ENCODE measurements at places on chromosomes 7 and 10.

- DNase-seq, result no peak
Observed at GRCh38 chr7:130108809-130109208, 38.5 kb downstream of the KLHDC10 start.

GRCh38 chr7:137036768-137037167 is 168.3 kb downstream of the CHRM2 start:
- no peak for DNase-seq

DNA sequence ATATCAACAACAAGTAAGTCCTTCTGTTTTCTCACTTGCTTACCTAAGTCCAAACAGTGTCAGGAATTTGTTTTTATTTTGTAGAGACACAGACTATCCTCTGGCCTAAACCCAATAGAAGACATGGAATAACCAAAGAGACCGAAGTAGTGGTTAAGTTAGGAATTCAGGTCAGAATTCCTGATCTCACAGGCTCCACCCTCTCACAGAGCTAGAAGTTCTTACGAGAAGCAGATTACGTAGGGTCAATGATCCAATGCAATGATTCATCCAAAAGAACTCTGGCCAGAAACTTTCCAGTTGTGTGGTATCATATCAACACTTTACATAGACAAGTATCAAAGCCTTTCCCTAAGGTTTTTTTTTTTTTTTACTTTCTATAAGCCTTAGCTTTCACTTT is 73.8 kb downstream of the IQUB start:
- no peak for DNase-seq

GRCh38 chr10:31584876-31585275 is 265.9 kb downstream of the ZEB1 start:
- DNase-seq, result no peak

DNA sequence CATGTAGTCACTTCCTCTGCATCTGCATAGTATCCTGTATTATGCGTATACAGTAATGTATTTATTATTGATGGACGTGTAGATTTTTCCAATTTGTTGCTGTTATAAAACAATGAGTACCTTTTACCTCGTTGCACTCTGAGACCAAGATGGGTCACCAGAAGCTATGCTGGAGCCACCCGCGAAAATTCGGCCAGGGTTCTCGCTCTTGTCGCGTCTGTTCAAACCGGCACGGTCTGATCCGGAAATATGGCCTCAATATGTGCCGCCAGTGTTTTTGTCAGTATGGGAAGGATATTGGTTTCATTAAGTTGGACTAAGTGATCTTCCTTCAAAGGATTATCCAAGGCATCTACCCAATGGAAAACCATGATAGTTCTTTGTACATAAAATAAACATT is 1.0 kb downstream of the PSMC2 start:
- no peak for DNase-seq

DNA sequence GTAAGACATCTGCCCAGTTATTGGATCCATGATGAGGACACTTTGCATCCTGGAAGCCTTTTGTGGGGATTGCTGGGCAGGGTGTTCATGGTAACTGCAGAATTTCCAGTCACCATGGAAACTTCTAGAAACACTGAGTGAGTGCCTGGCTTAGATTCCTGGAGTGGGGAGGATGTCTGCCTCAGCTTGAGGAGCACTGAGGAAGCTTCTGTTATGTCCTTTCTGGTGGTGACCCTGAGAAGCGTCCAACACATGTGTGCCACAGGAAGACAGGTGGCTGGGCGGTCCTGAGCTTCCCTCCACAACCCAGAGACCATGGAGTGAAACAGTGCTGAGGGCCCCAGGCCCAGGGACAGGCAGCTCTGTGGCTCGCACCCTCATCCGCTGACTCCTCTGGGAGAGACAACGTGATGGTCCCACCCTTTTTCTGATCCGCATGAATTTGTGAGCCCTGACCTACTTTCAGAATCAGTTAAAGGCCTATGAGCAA is 191.8 kb upstream of the CXCL12 start:
- DNase-seq, result peak; percentile 61

DNA sequence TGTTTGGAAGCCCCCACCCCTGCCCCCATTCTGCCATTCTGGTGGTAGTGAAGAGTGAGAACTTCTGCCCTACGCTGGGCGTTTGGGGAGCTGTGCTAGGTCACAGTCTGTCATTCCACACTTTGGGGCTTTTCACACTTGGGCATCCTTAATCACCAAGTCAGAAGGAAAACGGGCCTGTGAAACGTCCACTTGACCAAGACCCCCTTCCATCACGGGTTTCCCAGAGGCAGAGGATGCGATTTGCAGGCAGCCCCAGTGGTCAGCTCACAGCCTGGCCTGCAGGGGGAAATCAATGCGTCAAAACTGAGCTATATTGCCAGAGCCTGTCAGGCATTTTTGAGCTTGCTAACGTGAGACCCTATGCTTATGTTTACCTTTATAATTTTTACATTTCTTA is 663.3 kb upstream of the MGMT start:
- no peak for DNase-seq

DNA sequence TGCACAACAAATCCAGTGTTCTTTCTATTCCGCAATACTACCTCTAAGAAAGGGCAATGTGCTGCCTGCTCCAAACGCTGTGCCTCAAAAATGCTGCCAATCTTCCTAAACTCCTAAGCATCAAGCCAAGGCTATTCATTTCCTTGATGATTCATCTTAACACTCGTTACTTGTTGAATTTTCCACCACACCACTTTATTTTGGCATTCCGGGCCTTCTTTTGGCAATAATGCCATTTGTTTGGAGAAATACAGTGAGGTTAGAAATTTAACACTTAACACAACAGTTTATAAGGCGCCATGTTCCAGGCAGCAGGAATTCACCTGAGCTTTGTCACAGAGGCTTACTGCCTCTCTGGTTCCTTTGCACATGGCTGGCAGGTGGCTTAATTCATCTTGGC is 82.6 kb upstream of the ABCB5 start:
- no peak for DNase-seq

DNA sequence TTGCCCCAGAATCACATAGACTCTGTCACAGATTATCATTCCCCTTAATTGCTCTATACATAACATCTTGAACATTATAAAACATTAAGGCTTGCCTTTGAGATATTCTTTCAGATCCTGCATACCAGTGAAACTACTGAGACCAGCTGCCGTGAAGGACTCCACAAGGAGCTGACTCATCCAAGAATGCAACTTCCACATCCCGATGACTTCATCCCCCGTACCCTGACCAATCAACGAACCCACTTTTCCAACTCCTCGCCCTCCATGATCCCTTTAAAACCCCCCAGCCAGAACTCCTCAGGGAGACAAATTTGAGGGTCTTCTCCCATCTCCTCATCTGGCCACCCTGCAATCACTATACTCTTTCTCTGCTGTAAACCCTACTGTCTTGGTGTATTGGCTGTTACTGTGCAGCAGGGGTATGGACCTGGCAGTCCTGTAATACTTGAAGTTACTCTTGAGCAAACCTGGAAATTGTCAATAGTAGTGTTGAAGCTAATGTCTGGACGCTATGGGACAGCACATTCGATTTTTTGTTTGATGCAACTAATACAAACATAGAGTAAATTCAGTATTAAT is 49.8 kb downstream of the HTR5A start:
- DNase-seq, result no peak

GRCh38 chr10:35562427-35562826 is 42.7 kb upstream of the GJD4 start:
- DNase-seq, result no peak

- DNase-seq, result no peak
Observed at GRCh38 chr7:102992938-102993717, 80.3 kb downstream of the LRRC17 start.

GRCh38 chr7:121957626-121958025 is 84.7 kb downstream of the PTPRZ1 start:
- DNase-seq, result no peak

DNA sequence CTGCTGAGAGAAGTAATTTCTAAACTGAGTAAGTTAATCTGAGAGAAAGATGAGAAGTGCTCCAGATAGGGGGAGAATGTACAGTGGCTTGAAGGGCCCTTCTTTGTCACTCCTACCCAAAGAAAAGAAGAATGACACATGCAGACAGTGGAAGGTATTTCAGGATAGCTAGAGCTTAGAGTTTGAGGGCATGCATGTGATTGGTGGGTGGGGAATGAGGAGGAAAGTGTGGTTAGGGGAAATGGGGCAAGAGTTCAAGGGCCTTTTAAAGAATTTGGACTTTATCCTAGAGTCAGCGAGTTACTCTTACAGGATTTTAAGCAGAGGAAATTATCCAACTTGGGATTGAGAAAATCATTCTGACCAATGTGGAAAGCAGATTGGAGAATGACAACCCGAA is 50.0 kb downstream of the ANLN start:
- DNase-seq, result no peak

DNA sequence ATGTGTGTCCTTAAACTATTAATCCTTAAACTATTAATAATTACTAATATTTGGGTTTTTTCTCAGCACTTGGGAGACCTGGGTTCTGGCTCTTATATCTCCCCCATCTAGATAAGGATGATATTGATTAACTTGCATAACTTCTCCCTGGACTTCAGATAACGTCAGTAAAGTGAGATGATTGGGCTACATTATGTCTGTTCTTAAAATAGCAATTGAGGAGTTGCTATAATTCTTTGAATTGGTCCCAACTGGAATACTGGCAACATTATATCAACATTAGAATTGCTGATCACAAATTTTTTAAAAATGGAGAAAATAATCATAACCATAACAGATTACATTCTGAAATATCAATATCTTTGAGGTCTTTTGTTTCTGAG is 1.9 kb downstream of the APBB1IP start:
- DNase-seq, result no peak

GRCh38 chr7:12588259-12588904 is 17.9 kb downstream of the SCIN start:
- DNase-seq, result no peak

DNA sequence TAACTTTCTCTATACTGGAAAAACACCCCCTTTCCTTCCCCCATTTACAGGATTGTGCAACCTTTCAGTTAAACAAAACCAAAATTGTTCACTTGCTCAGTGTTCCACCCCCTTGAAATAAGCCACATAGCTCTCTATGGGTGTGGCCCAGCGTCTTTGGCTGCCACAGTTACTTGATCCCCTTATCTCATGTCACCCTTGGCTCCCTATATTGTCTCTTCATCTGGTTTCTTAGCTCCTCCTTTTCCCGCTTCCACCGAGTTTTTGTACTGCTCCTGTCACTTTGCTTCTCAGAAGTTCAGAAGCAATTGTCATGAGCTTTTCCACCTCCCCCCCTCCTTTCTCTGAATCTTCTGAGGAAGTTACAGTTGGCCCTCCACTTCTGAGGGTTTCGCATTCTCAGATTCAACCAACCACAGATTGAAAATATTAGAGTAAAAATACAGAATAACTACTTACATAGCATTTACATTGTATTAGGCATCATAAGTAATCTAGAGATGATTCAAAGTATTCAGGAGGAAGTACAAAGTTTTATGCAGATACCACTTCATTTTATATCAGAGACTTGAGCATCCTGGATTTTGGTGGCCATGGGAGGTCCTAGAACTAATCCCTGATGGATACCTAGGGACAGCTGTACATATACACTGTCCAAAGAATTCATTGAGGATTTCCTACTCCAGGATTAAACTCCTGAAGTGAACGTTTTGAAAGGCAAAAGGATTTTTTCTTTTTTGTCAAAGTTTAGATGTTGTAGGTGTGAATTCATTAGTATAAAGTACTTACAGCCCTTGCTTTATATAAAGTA is 60.4 kb downstream of the ADD3 start:
- peak; percentile 56 for DNase-seq

DNA sequence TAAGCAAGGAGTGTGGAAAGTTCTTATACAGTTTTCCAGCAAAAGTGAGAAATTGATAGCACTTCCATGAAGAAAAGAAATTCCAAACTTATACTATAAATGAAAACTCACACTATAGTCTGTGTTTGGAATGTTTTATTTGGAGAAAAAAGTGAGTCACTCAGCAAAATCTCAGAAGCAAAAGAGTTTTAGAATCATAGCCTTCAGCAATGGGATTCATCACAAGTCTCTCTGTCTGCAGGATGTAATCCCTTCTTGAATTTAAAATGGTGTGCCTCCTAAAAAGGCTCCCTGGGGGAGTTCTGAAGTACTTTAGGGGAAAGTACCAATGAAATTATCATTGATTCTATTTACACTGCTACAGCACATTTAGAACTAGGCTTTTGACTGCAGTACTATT is 756.4 kb downstream of the XPNPEP1 start:
- no peak for DNase-seq

DNA sequence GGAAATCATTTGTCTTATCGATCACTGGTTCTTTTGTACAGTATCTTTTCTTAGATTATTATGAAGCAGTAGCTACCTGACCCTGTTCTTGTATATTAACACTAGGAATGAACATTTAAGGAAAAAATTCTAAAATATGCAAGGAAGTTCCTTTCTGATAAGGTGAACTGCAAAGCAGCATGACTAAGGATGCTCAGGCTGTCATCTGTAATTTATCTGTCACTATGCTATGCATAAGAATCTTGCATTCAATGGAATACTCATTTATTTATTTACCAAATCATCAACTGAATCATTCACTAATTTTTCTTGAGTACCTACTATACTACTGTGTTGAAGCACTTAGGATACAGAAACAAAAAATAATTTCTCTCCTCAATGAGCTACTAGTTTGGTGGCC is 5.8 kb downstream of the GSDME start:
- DNase-seq, result no peak

DNA sequence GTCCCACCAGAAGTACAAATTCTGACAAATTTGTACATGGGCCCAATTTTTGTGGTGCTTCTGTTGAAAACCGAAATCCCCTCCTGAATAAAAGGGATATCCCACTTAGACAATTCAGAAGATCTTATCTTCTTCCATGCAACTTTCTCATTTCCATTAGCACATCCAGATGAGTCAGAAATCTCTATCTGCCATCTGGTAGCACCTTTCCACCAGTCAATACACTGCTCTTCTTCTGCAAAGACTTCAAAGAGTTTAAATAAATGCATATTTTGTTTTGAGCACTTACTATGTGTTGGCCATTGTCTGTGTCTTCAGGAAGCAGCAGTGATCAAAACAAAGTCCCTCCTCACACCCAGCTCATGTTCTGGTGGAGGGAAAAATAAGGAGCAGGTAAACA is 12.7 kb upstream of the KLF6 start:
- no peak for DNase-seq

- DNase-seq, result no peak
Observed at GRCh38 chr7:34672430-34672829, 14.4 kb downstream of the NPSR1 start.

- no peak for DNase-seq
Observed at GRCh38 chr10:132593389-132593788, 55.8 kb downstream of the INPP5A start.

GRCh38 chr10:131178521-131179331 is 132.8 kb downstream of the TCERG1L start:
- no peak for DNase-seq

GRCh38 chr7:274266-274665 is 15.7 kb upstream of the FOXL3 start:
- DNase-seq, result no peak

- DNase-seq, result no peak
Observed at GRCh38 chr10:117609095-117609795, 66.7 kb downstream of the EMX2 start.

GRCh38 chr7:22672846-22673680 is 53.9 kb upstream of the IL6 start:
- no peak for DNase-seq

DNA sequence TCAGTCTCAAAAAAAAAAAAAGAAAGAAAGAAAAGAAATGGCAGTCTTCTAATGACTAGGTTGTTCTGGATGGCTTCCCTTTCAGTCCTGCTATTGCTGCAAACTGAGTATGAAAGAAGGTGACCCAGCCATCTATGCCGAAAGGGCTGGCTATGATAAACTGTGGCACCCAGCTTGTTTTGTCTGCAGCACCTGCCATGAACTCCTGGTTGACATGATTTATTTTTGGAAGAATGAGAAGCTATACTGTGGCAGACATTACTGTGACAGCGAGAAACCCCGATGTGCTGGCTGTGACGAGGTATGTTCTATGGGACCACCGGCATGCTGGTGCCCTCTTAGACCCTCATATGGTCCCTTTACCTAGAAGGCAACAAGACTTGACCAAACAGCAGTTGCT is 41.3 kb downstream of the TES start:
- DNase-seq, result no peak
